ENCODE measurements at places on chromosomes 16 and 17.

- DNase-seq = no peak
These were observed 62.2 kb upstream of the CHMP6 start for GRCh38 chr17:80929449-80929848.

DNA sequence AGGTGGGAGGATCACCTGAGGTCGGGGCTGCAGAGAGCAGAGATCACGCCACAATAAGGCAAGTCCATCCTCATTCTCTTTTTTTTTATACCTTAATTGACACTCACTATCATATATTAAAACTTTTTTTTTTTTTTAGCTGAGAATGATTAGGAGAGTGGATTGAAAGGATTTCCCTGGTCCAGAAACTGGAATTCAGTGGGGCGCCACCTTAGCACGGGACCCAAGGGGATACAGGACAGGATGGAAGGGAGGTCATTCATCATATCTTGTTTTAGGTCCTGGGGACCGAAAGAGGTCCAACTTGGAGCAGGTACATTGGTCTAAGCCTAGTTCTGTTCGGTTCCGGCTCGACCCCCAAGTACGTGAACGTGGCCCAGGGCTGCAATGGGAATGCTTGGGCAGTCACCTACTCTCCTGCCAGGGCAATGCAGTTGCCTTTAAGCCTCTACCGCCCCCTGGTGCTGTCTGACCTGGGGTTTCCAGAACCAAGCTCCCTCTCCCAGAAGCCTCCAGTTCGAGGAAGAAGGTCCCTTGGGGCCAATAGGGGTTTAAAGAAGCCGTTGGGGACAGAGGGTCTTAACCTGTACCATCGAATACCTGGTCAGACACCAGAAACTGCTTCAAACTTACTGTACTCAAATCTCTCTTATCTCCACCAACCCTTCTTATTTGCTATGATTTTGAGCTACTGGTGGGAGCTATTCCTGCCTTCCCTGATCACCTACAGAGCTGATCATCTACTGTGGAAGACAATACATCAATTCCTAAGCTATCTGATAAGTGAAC lies 19.9 kb upstream of the GPATCH8 start:
- DNase-seq = peak; percentile 73

DNA sequence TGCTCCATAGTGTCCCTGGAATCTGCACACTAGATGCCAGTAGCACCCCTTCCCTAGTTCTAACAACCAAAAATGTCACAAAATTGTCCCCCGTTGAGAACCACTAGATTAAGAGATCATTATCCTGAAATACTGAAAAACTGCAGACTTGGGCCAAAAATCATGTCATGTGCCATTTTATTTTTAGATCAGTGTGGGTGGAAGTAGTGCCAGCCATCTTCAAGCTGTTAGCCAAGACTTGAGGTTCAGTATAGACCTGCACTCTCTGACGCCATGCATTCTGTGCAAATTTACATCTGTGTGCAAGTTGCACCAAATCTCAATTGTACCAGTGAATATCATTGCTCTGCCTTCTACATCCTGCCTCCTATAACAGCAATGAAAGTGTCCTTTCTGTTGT lies 31.5 kb upstream of the NOL11 start:
- DNase-seq = peak; percentile 17

GRCh38 chr16:79698341-79698753 lies 97.8 kb upstream of the MAF start:
- no peak for DNase-seq

- no peak for DNase-seq
These were observed 9.2 kb downstream of the ABCA3 start for GRCh38 chr16:2331199-2331930.
